CD4-positive, CD25-positive, alpha-beta regulatory T cell (primary cell): ENCODE measurements at places on chromosomes 3 and 15.

DNA sequence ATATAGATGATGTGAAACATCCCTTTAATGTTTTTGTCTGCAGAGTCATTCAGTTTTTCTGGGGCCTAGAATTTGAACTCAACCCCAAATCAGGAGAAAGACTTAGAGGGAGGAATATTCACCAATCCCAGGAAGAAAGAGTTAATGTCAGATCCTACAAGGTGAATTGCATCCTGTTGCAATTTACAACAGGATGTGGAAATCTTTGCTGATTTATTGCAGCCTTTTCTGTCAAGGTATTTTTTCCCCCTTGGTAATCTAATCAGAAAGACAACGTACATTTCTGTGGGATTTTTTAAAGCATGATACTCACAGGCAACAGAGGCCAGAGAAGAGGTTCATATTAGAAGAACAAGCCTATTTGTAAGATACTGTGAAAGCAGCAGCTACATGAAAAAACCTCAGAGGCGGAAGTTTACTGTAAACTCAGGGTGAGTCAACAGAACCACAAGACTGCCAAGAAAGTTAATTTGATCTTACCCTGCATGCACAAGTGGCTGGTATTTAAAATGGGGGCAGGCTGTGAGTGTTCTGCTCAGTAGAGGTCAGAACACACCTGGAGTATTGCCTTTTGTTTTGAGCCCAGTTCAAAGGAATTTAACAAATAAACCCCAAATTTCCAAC is 531.9 kb downstream of the AGBL1 start:
- DNase-seq, result no peak

DNA sequence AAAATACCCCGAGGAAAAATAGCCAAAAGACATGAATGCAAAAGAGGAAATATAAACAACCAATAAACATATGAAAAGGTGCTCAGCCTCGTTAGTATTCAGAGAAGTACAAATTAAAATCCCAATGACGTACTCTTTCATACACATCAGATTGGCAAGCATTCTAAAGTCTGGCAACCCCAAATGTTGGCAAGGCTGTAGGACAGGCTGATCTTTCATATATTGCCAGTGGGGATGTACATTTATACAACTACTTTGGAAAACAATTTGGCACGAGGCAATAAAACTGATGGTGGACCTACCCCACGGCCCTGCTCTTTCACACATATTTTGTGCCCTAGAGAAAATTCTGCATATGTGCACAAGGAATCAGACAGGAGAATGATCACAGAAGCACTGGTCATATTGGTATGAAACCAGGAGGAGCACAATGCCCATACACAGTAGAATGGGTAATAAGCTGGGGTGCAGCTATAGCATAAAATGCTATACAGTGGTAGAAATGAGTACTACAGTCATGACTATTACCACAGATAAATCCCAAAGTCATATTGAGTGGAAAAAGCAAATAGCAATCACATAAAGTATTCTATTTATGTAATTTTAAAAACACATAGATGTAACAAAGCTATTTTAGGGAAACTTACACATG is 176.0 kb upstream of the SLC24A5 start:
- no peak for DNase-seq

DNA sequence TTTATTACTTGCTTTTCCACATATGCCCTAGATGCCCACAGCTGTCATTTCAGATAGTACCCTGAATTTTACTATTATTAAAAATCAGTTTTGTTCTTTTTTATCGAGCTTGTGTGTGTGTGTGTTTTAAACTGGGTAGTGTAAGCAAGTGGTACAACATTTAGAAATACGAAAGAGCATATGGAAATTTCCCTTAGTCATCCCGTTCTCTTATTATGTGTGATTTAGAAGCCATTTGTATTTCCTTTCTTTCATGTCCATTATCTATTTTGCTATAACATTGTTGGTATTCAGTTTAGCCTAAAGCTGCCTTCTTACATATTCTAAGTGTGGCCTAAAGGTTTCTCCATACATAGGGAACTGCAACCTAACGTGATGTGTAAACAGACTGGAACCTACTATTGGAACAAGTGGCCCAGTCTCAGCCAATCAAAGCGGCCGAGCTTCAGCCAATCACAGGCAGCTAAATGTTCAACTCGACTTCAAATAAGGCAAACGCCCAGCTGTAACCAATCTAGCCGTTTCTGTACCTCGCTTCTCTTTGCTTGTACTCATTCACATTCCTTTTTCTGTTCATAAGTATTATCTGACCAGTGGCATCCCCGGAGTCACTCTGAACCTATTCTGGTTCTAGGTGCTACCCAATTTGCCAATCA is 14.7 kb upstream of the SYN2 start:
- no peak for DNase-seq

GRCh38 chr3:34929036-34929435 is 710.3 kb upstream of the ARPP21 start:
- DNase-seq, result no peak
